Stimulated activated CD4-positive, alpha-beta T cell treated with anti-CD3 and anti-CD28 coated beads, Interleukin-1b, Interleukin-23, amount 100 ng/mL, for 48 hours (primary cell): ENCODE measurements at places on chromosomes 6 and 20.

DNA sequence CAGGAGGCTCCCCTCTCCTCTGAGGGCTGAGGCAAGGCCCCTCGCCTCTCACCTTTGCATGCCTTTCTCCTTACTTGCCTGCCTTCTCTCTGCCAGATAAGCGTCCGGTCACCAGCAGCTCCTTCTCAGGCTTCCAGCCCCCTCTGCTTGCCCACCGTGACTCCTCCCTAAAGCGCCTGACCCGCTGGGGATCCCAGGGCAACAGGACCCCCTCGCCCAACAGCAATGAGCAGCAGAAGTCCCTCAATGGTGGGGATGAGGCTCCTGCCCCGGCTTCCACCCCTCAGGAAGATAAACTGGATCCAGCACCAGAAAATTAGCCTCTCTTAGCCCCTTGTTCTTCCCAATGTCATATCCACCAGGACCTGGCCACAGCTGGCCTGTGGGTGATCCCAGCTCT is 21.3 kb upstream of the PPARD start:
- DNase-seq: no peak

- DNase-seq: no peak
These were observed 15.9 kb downstream of the KIZ start for GRCh38 chr20:21141825-21142224.

DNA sequence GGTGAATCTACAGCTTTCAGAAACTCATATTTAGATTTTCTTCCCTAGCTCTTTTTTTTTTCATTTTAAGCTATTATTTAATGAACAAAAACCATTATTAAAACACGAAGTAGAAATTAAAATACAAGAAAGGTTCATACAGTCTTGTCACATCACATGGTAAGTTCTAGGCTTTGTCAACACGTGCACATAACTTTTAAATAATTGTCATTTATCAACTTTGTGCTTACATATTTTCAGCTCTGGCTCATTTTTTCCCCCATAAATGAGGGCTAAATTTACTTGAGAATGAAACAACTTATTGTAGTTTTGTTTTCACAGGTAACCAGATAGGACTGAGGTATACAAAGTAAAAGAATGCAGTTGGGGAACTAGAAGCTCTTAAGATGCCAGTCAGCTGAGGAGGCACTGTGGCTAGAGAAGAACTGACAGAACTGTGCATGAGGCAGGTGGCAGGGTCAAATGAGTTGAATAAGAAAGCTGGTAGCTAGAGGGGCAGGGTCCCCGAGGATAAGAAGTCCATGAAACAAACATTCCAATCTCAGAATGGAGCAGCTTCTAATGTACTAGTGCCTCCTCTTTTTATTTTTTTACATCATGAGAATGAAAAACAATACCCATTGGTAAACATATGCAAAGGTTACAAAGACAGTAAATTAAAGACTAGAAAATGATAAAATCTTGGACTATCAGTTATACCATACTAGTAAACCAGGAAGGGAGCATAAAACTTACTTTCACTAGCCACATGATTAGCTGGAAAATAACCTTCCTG is 141.5 kb downstream of the MYB start:
- DNase-seq: no peak

GRCh38 chr20:24479106-24479505 is 9.7 kb downstream of the SYNDIG1 start:
- DNase-seq: no peak

DNA sequence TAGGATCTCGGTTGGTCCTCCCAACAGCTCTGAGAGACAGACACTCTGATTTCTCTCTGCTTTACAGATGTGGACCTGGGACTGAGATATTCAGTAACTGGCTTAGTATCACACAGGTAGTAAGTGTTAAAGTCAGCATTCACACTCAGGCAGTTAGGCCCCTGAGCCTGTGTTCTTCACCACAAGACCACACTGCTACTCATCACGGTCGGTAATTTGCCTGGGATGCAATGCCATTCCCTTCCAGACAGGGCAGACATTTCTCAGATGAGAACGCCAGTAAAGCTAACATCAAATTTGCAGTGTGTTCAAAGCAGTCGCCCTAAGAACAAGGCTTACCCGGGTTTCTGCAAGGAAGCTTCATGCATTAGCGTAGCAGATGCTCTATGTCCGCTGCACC is 39.8 kb upstream of the HIVEP1 start:
- no peak for DNase-seq

DNA sequence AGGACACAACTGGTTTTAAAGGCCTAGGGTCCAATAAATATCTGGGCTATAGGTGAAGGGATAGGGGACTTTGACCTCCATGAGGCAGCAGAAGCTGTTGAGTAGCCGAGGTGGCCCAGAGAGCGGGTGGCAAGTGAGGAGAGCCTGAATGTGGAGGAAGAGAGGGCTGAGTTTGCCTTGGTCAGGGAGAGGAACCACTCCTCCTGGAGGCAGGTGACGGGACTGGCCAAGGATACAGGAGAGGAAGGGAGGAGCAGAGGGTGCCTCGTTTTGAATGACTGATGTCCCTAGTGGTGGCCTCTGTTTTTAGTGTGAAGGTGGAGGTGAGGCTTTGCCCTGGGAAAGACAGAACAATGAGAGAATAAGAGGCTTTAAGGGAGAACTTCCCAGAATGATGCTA is 19.1 kb upstream of the AAR2 start:
- DNase-seq: no peak

- no peak for DNase-seq
These were observed 166.6 kb downstream of the ARID1B start for GRCh38 chr6:156943816-156944215.

DNA sequence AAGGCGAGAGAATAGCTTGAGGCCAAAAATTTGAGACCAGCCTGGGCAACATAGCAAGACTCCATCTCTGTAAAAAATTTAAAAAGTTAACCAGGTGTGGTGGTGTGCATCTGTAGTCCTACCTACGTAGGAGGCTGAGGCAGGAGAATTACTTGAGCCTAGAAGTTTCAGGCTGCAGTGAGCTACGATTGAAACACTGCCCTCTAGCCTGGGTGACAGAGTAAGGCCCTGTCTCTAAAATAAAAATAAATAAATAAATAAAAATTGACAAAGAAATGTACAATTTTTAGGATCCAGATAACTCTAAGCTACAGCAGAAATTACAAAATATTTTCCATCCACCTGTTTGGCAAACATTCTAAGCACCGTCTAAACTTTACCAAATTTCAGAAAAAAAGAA is 941.0 kb upstream of the ADGRB3 start:
- no peak for DNase-seq

GRCh38 chr6:131778169-131778568 is 29.7 kb upstream of the ENPP1 start:
- no peak for DNase-seq

DNA sequence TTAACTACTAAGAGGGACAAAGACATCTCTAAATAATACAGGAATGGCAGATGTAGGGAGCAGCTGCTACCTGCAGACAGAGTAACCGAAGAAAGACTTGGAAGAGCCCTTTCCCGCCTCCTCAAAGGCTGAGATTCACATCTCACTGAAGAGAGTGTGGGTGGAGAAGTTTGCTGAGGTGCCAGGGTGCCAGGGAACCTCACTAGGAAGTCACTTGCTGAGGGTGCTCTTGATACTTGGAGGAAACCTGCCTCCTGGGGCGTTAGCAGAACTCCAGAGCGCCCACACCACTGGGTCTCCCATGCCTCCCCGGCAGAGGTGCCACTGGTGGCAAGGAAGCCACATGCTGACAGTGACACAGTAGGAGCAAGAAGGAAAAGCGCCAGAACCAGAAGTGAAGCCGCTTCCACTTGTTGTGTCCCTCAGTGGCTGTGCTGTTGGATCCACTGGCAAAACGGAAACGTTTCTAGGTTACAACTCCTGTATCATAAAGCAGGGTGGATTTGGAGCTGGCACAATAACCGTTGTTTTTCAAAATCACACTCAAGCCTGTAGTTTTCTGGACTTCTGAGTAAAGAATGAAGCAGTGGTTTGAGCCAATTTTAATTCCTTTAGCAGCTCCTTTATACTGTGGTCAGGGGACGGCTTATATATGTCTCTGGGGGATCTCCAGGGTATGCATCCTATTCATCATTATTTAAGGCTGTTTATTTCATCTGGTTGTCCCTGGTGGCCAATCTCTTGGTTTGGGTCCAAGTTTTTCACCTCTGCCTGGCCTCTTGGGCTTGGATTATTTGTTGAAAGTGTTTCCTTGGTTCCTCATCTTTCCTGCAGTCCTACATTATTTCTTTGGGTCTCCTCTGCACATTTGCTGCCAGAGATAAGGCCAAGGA is 64.5 kb downstream of the CDC5L start:
- DNase-seq: no peak

DNA sequence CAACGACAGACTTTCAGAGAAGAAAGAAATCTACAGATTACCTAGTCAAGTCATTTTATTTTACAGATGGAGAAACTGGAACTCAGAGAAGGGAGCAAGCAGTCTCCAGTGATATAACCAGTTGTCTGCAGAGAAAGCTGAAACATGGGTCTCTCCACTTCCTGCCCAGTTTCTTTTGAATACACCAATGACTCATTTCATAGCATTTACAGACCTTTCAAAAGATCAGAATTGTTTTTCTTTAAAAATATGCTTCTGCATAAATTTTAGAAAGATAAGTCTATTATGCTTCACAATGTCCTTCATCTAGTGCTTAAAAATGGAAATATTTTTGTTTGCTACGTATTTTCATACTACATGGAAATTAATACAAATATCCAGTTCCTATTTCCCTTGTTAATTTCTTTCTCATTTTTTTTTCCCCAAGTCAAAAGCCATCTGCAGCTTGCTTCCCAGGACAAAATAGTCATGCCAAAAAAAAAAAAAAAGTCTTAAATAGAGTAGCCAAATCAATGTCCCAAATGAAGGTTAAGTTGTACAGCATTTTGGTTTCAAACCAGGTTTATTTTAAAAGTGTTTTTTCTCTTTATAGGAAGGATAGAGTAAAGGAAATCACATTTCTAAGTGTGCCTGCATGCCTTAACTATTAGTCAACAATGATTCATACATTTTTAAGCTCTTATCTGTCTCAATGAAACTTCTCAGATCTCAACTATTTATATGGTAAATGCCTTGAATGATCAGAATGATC is 36.9 kb downstream of the ARHGAP18 start:
- no peak for DNase-seq

- no peak for DNase-seq
These were observed 207.6 kb downstream of the ISM1 start for GRCh38 chr20:13428684-13429083.

- no peak for DNase-seq
These were observed 121.5 kb upstream of the MAN1A1 start for GRCh38 chr6:119470893-119471542.

- DNase-seq: no peak
These were observed 35.6 kb downstream of the ADGRF4 start for GRCh38 chr6:47733879-47734558.

DNA sequence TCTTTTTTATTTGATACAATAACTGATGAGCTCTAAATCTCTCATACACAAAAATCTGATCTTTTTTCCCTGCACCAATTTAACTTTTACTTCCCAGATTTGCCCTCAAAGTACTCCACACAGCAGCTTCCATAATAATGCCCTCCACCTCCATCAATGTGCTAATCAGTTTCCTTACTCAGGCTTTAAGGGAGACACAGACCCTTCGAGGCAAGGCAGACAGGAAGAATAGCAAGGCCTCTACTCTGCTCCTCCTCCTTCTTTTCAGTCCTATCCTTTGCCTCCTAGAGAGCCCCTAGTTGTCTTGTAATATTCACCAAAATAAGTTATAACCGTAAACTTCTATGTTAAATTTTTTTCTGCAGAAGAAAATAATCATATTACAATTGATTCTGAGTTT is 444.9 kb upstream of the RNF217 start:
- DNase-seq: no peak

DNA sequence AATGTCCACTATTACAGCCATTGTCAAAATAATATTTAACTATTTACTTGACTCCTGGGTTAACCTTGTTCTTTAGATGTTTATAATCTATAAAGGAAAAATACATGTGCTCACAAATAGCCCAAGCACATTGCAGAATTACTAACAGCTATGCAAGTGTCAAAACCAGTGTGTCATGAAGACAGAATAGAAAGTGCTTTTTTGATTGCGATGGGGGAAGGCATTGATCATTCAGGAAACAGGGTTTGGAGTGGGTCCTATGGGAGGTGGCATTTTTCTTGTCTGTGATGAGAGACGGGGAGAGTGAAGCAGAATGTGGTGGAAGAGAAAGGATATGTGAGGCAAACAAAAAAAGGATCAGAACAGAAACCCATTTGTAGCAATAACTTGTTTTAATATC is 1.0 kb upstream of the AGPAT4 start:
- DNase-seq: no peak

DNA sequence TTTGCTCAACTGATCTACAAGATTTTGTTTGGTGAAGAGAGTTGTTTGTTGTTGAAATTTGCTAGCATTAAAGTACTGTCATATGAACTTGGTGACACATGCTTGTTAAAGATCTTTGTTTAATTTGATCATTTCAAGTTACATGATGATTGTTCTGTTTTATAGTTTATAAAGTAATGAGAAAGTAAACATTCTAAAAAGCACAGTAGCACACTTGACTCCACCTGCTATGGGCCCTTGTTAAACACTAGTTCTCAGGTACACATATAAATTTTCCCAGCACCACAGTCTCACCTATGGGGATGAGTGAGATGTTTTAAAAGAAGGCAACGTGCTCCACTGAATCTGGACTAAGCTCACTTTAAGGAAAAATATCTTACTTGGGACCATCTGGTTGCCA is 14.1 kb downstream of the MCHR2 start:
- DNase-seq: no peak

GRCh38 chr6:56058636-56059035 is 183.2 kb upstream of the BMP5 start:
- DNase-seq: no peak

GRCh38 chr20:25248786-25249172 is 894 bp downstream of the PYGB start:
- DNase-seq: no peak

- no peak for DNase-seq
These were observed 38.8 kb downstream of the BMP2 start for GRCh38 chr20:6806275-6806674.

GRCh38 chr6:155125906-155126305 is 130.8 kb downstream of the TIAM2 start:
- DNase-seq: no peak

DNA sequence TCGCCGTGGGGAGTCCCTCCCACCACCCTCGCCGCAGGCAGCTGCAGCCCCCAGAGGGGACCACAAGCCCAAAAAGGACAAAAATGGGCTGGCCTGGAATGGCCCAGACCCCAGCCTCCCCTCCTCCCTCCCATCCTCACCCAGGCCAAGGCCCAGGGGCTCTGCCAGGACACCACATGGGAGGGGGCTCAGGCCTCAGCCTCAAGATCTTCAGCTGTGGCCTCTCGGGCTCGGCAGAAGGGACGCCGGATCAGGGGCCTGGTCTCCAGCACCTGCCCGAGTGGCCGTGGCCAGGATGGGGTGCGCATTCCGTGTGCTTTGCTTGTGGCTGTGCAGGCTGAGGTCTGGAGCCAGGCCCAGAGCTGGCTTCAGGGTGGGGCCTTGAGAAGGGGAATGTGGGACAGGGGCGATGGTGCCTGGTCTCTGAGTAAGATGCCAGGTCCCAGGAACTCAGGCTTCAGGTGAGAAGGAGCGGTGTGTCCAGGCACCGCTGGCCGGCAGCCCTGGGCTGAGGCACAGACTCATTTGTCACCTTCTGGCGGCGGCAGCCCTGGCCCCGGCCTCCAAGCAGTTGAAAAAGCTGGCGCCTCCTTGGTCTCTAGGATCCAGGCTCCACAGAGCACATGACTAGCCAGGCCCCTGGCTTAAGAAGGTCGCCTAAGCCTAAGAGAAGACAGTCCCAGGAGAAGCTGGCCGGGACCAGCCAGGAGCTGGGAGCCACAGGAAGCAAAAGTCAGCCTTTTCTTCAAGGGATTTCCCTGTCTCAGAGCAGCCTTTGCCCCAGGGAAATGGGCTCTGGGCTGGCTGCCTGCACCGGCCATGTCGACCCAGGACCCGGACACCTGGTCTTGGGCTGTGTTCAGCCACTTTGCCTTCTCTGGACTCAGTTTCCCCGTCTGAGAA is 35.2 kb upstream of the MRGBP start:
- DNase-seq: no peak
